ENCODE measurements at places on chromosomes 4 and X. TPM values are rescaled to one million over a fixed set of nuclear protein-coding genes. Genes with fewer than 3 reads are reported as not detected.

DNA sequence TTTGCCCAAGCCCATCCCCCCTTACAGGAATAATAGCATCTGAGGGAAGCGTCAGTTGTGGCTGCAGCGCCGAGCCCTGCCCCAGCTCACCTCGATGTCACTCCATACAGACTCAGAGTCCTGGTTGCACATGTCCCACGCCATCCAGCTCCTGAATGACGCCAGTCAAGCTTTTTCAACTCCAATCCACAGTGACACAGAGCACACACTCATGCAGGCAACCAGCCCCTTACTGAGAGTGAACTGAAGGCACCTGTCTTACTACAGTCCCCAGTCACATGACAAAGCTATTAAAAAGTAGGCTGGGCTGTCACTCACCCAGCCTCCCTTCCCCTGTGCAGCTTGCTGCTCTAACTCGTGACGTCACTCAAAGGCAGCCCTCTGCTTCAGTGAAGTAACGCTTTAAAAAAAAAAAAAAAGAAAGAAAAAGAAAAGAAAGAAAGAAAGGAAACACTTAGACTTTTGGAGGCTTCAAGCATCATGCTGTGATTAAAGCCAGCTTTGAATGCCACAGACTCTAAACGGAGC, at the start of gene PPARGC1A:
Gene PPARGC1A (minus strand): TSS at position 234 of the 528 bp plus-strand sequence. CDS start 90 bp downstream, at position 144.
- DNase-seq = peak; percentile 70

GRCh38 chr4:187396106-187396505, 599.5 kb upstream of the ZFP42 start:
- no peak for DNase-seq

- no peak for DNase-seq
Measured at GRCh38 chr4:100224721-100225120, 34.5 kb upstream of the DDIT4L start.

GRCh38 chr4:27276307-27277073, 415.8 kb downstream of the STIM2 start:
- DNase-seq = no peak

Gene HEPH
- 35.0 TPM for total RNA-seq

Data from left cardiac atrium (tissue), 4 donors.